ENCODE measurements at places on chromosomes 6 and 20.
A peak's percentile ranks its signal among the peaks of the same experiment; 100 is the strongest.

GRCh38 chr6:5379647-5380242 lies 118.4 kb downstream of the FARS2 start:
- peak; percentile 26 for DNase-seq

DNA sequence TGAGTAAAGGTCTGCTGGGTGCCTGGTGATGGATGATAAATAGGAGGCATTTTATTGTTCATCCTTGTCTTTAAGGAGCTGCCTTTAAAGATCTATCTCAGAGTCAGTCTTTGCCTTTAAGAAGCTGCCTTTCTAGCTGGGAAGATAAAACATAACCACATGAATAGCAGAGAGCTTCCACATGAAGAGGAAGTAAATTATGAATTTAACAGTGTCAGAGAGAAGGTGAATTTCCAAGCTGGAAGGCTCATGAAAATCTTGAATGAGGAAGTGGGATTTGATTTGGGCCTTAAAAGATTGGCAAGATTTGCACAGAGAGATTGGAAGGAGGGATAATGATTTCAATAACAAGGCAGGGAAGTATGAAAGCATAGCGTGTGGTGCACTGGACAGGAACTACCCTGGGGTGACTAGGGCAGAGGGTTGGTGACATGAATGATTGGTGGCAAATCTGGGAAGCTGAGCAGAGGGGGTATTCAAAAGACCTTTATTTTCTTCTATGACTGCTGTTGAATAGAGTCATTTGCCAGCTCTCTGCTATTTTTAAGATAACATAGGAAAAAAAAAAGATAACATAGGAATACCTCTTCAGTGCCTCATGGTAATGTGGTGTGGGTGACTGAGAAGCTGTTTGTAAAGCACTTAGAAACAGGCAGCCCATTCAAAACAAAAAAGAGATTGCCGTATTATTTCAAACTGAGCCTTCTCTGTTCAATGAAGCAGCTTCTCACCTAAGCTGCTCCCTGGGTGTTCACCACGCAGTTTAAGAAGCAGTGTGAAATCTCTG lies 591.6 kb downstream of the PKHD1 start:
- DNase-seq: no peak

GRCh38 chr20:62212299-62212698 lies 7.8 kb downstream of the HRH3 start:
- no peak for DNase-seq

GRCh38 chr20:11936157-11936556 lies 18.5 kb downstream of the BTBD3 start:
- no peak for DNase-seq

DNA sequence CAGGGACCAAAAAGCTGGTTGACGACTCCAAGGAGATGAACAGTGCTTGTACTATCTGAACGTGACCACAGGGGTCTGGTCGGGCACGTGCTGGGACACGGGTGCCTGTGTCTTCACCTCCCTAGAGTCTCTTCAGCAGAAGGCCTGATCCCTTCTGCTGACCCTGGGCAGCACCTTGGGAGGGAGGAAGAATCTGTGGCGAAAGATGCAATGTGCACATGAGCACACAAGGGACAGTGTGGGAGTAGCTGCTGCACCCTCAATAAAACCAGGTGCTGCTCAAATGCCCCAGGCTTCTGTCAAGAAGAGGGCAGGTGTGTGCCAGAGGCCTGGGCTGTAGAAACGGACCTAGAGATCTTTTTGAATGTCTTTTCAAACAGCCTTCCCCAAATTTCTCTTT lies 130.6 kb upstream of the THBS2 start:
- DNase-seq: no peak

DNA sequence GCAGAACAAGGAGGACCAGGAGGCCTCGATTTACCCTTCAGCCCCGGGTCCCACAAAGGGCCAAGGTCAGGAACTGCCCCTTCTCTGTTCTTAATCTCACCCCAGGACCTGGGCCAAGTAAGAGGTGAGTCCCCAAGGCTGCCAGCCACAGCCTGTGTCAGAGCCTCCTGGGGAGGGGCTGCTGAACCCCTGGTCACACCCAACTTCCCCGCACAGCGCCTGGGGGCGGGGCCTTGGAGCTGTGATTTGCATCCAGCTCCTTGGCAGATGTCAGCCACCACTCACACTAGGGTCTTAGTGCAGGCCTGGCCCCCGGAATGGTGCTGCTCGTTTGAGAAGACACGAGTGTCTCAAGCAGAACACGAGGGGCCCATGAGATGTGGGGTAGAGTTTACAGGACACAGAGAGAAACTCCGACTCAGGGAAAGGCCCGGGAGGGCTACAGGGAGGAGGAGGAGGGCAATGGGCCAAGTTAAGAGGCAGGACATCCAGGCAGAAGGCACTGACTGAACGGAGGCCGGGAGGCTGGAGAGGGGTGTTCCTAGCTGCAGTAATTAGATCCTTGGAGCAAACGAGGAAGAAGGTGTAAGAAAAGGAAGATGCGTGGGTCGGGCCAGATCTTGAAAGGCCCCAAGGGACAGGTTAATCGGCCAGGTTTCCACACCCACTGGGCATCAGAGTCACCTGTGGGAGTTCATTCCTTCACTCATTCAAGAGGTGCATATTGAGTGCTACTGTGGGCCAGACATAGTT lies 26.9 kb downstream of the ZBP1 start:
- no peak for DNase-seq

- no peak for DNase-seq
Measured at GRCh38 chr6:122454673-122455072, 16.9 kb downstream of the SERINC1 start.

- no peak for DNase-seq
Measured at GRCh38 chr6:166745801-166746668, 119.0 kb upstream of the RPS6KA2 start.

DNA sequence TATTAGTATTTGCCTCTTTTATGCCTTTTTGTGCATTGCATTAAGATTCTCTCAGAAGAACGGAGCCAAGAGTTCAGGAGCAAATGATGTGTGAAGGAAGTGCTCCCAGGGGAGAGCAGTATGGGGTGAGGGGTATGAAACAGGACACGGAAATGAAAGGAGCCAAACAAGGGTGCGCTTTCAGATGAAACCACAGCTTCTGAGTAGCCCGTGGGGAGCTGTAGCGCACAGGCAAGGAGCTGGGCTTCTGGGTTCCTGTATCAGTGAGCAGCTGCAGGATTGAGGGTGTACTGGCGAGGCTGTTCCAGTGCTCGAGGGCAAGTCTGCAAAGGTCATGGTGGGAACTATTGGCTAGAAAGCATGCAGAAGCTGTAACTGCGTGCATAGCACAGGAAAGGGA lies 25.4 kb downstream of the ANKEF1 start:
- no peak for DNase-seq

GRCh38 chr6:43842231-43842794 lies 72.3 kb downstream of the VEGFA start:
- DNase-seq: no peak

DNA sequence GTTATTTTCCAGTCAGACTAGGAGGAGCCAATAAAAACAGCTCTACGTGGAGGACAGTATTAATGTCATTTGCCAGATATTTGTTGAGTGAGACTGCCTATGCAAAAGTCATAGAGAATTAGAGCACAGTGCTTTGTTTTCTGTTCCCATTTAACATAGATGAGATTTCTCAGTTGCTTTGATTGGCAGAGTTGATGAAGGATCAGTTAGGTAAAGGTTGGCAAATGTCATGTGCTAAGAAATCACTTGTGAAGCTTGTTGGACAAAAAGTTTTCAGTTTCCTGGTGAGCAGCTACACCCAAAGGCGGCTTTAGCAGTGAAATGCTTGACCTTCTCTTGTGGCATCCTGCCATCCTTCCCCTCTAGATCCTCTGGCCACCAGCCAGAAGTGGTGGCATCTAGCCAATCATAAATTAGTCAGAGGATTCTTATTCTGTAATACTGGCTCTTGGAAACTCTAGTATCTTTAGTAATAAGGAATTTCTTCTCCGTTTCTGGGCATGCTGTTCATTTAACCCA lies 37.0 kb downstream of the BCKDHB start:
- DNase-seq: no peak

- DNase-seq: no peak
Measured at GRCh38 chr6:43173591-43174262, 2.7 kb downstream of the SRF start.

- no peak for DNase-seq
Measured at GRCh38 chr6:34645627-34646026, 50.9 kb downstream of the ILRUN start.

DNA sequence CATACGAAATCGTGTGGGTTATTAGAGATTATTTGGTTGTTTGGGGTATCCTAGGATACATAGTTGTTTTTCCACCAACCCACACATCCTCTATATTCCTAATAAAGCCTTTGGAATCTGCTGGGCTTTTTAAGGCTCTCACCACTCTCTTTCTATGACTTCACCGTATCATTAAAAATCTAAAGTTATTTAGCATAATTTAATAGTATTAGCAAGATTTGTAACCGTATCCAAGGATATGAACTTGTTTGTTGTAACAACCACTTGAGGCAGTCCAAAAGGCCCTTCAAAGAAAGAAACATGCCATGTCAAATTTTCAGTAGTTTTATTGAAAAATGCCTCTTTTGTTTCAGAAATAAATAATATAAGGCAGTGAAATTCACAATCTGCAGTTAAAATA lies 121.8 kb downstream of the COL12A1 start:
- no peak for DNase-seq

DNA sequence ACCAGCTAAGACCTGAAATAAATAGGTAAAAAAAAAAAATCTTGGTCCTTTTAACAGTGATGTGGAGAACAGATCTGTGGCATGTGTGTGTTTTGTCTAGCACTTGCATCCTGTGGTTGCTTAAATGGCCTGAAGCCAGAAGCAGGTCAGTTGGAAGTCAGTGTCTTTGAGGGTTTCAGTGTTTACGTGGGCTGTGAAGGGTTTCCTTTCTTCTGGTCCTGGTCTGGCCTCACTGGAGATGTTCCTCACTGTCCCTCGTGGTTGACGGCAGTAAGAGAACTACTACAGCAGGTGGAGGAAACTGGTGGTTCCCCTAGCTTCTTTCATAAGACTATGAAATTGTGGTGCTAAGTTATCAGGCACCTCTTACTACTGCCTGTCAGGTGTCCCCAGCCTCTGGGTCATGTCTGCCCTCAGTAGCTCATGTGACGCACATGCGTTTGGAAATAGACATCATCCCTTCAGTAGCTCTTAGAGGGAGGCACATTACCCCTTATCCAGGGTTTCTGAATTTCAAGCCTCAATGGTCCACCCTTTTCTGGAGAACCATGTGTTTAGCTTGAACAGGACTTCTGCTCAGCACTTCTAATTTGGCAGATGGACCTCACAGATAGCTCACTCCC lies 59.4 kb upstream of the SCP2D1 start:
- DNase-seq: no peak

GRCh38 chr20:4158466-4159050 lies 143.2 kb upstream of the RNF24 start:
- DNase-seq: no peak

- DNase-seq: no peak
Measured at GRCh38 chr6:167742719-167743303, 83.9 kb upstream of the AFDN start.

DNA sequence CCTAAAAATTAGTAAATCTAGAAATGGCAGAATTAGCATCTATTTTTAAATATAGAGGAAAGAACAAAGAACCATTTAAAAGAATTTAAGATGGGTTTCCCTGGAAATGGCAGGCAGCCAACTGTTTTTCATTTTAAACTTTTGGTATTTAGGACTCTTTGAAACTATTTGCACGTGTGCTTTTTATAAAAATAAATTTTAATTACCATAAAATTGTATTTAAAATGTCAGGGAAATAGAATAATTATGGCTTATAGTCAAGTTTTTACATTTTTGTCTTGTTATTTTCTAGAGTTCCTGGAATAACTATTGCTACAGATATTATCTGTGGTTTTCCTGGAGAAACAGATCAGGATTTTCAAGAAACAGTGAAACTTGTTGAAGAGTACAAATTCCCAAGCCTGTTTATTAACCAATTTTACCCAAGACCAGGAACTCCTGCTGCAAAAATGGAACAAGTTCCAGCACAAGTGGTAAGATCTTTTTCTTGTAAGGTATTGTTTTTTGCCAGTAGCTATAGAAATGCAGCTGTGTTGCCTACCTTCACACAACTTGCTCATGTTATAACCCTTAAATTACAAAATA lies 528.7 kb upstream of the SOX4 start:
- DNase-seq: no peak

DNA sequence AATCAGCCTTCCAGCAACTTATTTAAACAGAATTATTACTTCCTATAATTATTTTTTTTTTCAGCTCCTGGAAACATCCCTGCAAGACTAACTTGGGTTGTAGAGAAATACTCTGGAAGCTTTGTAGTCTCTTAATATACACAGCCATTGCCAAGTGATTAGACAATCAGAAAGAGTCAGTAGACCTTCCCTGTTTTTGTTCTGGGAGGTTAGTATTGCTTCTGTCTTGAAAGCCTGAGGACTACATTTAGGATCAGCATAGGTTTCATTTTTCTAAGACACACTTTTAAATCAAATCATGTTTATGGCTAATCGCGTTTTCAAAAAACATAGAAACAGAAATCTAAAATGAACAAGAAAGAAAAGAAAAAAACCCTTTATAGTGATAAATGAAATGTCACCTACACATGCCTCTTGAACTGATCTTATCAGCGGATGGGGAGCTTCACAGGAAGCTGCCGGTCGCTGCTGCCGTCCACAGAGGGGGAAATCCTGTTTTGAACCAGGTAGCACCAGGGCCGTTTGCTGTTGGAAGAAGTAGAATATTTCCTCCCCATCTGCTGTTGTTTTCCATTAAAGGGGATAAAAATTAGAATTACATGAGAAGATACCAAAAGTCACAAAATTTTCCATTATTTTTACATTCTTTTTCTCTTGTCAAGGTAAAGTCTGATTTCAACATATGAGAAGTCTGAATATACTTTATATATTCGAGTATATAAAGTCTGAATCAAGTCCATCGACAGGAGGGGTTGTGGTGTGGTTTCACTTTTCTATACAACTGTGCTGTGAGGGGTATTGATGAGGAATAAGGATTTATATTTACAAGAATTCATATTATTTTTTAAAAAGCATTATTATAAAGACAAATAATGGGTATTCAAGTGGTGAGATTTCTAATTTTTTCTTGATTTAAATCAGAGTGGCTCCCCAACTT lies 94.6 kb downstream of the ARMC2 start:
- no peak for DNase-seq

DNA sequence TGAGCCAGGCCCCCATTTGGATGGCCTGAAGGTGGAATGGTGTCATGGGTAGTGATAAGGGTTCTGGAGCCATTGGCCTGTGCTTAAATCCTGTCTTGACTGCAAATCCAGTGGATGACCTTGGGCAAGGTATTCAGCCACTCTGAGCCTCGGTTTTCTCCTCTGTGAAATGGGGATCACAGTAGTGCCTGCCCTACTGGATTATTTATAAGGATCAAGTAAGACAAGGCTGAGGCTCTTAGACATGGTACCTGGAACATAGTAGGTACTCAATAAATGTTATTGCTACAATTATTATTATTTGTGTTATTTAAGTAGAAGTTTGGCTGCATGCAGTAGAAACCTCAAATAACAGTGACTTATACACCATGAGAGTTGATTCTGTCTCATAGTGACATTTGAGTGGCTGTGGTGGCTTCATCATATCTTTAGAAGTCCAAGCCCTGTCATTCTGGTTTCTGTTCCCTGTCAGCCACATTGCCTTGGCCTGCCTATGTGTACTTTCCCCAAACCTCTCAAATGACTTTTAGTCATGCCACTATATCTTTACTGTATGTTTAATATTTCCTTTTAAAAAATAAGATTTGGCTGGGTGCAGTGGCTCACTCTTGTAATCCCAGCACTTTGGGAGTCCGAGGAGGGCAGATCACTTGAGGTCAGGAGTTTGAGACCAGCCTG lies 37.6 kb upstream of the CHMP4B start:
- peak; percentile 28 for DNase-seq
